WTC11 (cell line): ENCODE measurements at places on chromosomes 4 and X.

- no peak for DNase-seq
These were observed 98.7 kb downstream of the ATP8A1 start for GRCh38 chr4:42558156-42558555.

DNA sequence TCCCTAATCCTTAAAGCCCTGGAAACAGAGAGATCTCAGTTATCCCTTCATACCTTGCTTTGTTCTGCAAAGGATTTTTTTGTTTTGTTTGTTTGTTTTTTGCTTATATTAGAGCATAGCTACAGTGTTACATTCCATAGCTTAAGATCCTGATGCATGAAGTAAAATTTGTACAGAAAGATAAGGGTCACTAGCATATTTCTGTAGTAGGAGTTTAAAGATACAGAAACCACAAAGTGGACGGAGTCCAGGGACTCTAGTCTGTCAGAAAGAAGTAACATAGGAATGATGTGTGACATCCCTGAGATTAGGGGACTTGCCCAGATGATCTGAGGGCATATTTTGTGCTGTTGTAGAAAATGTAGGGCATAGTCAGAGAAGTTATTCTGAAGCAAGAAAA is 151.9 kb upstream of the PLAC1 start:
- no peak for DNase-seq

GRCh38 chr4:126850286-126850685 is 782.5 kb upstream of the INTU start:
- no peak for DNase-seq

DNA sequence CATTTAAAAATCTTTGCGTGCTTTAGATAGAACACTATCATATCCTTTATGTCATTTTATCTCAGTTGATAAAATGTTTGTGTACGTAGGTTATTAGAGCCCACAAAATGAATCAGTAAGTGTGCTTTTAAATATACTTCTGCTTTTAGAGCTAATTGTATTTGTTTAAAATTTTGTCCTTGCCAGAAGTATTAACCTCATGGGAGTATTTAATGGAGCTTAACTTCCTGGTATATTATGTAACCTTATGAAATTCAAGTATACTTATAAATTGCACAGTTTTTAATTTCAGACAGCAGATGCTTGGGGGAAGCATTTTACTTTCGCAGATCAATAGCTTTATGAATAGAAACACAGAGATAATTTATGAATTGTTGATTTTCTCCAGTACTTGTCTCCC is 90.2 kb downstream of the DIPK2B start:
- DNase-seq: no peak

DNA sequence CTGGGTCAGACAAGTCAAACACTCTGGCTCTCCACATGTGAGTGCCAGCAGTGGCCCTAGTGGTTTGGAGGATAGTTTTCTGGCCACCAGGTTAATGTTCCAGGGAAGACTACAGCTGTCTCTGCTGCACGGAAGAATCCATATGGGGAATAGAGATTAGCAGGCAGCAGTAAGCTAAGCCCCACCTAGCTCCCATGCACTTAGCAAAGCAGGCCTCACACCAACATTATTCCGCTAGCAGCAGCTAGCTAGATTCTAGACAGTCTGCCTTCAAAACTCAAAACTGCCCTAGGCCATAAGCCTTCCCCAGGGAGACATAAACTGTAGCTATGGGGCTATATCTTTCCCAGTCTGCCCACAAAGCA is 203.4 kb downstream of the CHIC1 start:
- DNase-seq: no peak

GRCh38 chr4:156825074-156825473 is 146.5 kb downstream of the PDGFC start:
- no peak for DNase-seq

DNA sequence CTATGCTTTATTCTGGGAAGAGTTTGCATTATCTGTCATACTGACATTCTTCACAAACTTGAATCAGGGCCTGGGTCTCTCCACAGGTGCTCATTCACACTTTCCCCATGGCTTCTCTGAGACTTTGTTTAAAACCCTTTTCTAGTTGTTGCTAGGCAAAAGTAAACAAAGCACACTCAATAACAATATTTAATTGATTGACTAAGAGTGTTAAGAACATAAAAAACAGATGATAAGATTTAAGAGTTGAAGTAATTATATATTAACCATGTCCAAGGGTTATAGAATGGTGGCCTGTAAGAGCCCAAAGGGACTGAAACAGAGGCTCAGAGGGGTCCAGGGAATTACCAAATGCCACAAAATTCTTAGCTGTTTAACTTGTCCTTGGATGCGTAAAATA is 7.1 kb downstream of the MAOA start:
- DNase-seq: no peak

DNA sequence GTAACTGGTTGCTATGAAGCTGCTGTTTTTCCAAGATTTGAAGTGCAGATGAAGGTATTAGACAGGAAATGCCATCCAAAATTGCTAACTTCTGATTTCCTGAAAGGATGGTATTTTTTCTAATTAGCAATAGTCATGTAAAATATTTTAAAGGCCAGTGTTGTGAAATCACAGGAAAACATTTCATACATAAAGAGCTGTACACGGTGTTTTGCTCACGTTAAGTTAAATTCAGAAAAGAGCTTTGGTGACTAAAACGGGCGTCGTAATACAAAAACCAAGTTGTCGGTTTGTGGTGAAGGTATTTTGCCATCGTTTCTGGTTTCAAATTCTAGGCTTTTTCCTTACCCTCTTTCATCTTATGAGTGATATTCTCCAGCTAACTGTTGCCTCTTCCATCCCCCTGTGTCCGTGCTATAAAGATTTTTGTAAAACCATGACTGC is 39.8 kb downstream of the AFF1 start:
- no peak for DNase-seq

DNA sequence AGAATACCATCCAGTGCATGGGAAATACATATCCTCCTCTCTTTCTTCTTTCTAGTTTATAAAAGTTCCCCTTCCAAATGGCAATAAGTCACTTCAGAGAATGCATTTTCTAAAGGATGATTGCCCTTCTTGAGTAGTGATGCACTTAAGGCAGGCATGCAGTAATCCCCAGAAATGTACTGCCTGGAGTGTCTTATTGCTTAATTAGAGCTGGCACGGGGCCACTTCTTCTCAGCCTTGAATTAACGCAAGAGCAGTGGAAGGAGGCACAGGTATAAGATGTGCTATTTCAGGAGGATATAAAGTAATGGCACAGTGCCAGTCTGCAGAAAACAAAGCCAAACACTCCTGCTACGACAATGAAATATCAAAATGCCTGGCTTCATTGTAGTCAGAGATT is 371.4 kb upstream of the FAM241A start:
- DNase-seq: no peak

DNA sequence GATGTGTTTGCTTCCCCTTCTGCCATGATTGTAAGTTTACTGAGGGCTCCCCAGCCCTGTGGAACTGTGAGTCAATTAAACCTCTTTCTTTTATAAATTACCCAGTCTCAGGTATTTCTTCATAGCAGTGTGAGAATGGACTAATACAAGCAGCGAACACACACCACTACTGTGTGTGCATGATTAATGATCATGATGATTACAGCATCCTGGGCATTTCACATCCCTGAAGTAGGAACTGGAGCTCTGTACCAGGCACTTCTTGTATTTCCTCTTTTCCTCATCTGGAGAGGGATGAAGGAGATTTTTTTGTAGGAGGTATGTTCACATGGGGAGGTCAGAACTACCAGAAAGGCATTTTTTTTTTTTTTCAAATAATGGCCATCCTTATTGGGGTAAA is 60.8 kb downstream of the PPM1K start:
- no peak for DNase-seq

DNA sequence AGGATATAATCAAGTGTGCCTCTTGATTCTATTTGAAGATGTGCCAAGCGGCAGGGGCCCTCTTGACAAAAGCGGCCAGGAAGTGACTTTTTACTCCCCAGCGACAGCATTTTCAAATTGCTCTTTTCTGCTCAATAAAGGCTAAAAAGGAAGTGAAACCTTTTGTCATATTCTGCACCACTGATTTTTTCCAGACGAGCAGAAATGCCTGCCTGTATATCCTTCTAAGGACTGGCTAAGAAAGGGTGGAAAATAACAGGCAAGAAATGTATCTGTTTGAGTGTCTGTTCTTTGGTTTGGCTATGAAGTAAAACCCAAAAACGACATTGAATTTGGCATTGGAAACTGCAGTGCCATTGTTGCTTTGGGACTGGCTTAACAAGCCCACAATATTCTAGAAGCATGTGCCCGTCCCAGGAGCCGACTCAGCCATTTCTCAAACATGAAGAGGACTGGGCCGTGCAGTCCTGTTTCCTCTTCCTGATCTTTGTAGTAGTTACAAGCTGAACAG is 25.4 kb downstream of the TMSB4X start:
- DNase-seq: no peak

GRCh38 chr4:148481636-148482035 is 39.4 kb upstream of the NR3C2 start:
- no peak for DNase-seq

- peak; percentile 37 for DNase-seq
These were observed 43.7 kb upstream of the PUDP start for GRCh38 chrX:7191681-7192110.

DNA sequence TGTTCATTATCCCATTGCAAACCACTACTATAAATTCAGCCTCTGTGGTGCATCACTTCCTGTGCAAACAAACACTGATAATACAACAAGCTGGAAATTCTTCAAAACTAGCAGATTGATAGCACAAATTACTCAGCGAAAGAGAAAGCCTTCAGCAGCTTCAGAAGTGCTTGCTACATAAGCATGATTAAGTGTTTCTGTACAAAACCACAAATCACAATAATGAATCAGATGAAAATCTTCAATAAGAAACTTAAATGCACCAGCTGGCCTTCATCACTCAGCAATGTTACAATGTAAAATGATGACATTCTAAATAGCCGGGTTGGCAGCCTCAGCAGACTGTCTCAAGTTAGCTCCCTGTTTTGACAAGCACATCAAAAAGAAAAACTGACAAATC is 262.2 kb downstream of the SPOCK3 start:
- DNase-seq: no peak

- no peak for DNase-seq
These were observed 186.2 kb upstream of the TBL1X start for GRCh38 chrX:9278475-9279233.

GRCh38 chr4:174358410-174358809 is 74.7 kb downstream of the CEP44 start:
- DNase-seq: no peak

DNA sequence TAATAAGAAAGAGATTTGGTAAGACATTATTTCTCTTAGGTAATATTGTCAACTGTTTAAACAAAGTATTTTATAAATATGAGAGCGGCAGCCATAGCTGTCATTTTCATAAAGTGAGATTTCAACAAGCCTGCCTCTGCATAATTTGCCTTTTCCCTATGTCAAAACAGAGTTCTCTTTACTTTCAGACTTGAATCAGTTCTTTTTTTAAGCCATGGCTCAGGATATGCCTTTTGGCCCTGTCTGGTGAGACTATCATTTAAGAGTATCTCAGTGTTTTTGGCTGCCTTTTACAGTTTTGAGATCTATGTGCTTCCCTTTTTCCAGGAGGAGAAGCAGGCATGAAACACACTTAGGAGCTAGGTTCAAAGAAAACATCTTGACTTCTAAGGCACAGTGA is 7.5 kb upstream of the GUCY1A1 start:
- DNase-seq: no peak

- no peak for DNase-seq
These were observed 55.1 kb downstream of the CPZ start for GRCh38 chr4:8647626-8648025.

- DNase-seq: no peak
These were observed 546.3 kb downstream of the MAGEB5 start for GRCh38 chrX:26762253-26762652.

DNA sequence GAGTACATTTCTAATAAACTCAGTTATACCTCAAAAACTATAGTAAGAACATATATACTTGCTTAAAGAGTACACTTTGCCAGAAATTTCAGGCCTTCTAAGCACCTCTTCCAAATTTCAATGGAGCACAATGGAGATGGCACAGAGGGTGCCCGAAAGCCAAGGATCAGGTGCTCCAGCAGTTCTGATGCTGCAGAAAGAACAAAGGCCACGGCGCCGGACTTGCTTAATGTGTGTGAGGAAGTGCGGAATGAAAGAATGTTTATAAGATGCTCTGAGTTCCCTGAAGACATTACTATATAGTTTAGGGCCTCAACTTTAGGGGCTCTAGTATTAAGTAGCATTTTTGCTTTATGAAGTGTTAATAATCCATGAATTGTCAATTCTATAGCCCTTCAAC is 44.3 kb downstream of the GASK1B start:
- no peak for DNase-seq

DNA sequence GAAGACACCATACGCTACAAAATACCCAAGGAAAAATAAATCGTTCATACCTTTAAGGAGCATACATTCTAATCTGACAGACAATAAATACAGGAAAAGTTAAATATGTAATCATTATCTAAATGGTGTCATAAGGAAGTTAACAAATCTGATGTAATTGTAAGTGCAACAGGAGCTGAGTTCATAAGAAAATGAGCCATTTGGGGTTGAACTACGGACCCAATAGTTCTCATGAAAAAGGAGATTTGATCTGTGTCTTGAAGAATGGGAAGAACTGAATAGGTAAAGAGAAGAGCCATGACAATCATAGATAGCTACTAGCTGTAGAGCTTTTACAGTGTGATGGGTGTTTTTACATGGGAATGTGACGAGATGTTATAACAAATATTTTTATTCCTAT is 175.6 kb downstream of the ANKRD50 start:
- no peak for DNase-seq

DNA sequence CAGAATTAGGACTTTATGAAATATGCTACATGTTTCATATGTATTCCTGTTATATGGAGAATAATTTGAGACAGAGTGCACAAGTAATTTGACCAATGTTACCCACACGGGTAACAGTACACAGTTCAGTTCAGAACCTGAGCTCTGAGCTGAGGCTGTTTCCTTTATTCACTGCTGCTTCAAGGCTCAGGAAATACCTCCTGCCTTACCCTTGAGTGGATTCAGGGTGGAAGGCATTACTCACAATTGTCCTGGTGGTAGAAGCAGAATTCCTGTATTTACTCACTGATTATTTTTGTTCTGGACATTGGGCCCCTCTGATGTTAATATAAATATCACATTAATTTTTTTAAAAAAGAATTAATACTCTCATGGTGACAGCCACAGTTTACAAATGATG is 73.5 kb upstream of the CAMK2D start:
- no peak for DNase-seq

GRCh38 chr4:41991916-41992767 is 1.8 kb downstream of the SLC30A9 start:
- no peak for DNase-seq
